GM04503 (cell line): ENCODE measurements at places on chromosomes 5 and 9.

GRCh38 chr9:346111-346571, 131.5 kb downstream of the DOCK8 start:
- DNase-seq = no peak

DNA sequence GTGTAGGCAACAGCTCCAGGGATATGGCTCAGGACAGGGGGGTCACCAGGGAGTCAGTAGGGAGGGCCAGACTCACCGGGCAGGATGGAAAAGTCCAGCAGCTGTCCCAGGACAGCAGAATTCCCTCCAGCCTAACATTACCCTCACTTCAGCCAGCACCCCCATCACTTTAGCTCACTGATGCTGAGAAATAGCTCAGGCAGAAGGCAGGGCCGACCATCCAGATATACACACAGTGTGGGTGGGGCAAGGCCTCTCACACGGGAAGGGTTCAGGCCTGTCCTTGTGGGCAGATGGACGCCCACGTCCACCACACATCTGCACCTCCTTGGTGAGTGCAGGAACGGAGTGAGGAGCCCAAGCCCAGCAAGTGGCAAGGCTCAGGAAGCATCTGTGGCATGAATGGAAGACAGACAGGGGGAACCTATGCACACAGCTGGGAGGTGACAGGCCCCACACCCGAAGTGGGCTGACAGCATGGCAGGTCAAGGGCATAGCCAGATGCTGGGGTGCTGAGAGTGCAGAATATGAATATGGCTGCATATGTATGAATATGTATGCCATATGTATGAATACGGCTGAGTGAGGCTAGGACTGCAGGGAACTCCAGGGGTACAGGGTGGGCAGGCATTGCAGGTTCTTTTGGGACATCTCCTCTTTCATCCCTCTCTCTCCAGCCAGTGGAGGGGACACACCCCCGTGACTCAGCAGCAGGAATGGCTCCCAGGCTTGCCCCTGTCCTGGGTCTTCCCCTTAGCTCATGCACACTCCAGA, 17.0 kb downstream of the BICD2 start:
- no peak for DNase-seq

- no peak for DNase-seq
Observed at GRCh38 chr5:532521-533242, 8.4 kb upstream of the SLC9A3 start.

DNA sequence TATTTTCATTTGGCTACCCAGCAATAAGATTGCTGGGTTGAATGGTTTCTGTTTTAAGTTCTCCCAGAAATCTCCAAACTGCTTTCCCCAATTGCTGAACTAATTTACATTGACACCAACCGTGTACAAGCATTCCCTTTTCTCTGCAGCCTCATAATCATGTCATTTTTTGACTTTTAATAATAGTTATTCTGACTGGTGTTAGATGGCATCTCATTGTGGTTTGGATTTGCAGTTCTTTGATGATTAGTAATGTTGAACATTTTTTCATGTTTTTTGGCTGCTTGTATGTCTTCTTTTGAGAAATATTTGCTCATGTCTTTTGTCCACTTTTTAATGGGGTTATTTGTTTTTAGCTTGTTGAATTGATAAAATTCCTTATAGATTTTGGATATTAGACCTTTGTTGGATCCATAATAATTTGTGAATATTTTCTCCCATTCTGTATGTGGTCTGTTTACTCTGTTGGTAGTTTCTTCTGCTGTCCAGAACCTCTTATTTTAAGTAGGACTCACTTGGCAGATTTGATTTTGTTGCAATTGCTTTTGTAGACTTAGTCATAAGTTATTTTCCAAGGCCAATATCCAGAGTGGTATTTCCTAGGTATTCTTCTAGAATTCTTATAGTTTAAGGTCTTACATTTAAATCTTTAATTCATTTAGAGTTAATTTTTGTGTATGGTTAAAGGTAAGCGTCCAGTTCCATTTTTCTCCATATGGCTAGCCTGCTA, 793.7 kb downstream of the BRINP1 start:
- peak; percentile 24 for DNase-seq

DNA sequence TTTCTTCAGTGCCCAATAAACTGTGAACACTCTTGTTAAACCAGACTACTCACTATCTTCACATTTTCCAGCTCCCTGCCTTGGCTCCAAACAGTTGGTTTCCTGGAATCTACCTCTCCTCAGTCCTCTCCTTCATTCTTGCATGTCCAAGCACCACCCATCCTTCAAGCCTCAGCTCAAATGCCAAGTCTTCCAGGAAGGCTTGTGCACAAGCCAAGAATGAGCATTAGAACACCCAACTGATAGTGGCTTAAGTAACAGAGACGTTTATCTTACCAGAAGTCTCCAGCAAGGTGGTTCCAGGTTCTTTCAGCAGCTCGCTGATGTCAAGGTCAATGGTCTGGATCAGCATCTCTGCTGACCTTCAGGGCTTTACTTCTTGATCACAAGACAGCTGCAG, 60.1 kb downstream of the PTPDC1 start:
- DNase-seq = no peak

GRCh38 chr5:11335881-11336760, 568.1 kb downstream of the CTNND2 start:
- DNase-seq = no peak

- peak; percentile 23 for DNase-seq
Observed at GRCh38 chr5:176180339-176180738, 57.9 kb upstream of the SIMC1 start.

DNA sequence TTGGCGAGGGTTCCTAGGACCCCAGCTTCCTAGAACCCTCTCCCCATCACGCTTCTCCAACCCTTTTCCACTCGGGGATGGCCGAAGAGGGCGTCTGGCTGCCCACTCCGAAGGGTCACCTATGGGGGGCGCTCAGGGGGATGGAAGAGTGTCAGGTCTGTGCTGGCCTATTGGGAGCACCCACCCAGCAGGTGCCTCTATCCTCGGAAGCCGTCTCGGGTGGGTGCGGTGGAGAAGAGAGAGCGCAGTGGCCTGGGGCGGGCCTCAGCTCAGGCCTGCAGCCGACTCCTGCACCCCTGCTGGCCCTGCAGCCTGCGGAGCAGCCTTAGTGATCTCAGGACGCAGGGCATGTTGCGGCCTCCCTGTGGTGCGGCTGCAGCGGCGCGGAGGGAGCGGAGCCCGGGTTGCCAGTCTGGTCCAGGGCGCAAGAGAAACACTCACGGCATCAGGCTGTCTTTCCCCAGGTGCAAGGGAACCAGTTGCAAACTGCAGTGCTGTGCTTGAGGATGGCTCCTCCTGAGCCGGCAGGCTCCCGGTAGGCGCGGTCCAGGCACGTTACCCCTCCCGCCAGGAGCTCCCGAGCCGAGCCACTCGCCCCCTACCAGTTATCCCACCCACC, 1.5 kb upstream of the IRX2 start:
- no peak for DNase-seq

DNA sequence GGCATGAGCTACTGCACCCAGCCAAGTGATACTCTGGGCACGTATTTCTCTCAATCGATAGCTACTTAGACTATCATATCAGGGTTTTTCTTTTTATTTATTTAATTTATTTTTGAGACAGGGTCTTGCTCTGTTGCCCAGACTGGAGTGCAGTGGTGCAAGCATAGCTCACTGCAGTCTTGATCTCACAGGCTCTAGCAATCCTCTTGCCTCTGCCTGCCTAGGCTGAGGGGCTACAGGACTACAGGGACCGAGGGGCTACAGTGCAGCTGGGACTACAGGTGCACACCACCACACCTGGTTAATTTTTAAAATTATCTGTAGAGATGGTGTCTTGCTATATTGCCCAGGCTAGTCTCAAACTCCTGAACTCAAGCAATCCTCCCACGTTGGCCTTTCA, 20.3 kb upstream of the ANKHD1 start:
- no peak for DNase-seq

DNA sequence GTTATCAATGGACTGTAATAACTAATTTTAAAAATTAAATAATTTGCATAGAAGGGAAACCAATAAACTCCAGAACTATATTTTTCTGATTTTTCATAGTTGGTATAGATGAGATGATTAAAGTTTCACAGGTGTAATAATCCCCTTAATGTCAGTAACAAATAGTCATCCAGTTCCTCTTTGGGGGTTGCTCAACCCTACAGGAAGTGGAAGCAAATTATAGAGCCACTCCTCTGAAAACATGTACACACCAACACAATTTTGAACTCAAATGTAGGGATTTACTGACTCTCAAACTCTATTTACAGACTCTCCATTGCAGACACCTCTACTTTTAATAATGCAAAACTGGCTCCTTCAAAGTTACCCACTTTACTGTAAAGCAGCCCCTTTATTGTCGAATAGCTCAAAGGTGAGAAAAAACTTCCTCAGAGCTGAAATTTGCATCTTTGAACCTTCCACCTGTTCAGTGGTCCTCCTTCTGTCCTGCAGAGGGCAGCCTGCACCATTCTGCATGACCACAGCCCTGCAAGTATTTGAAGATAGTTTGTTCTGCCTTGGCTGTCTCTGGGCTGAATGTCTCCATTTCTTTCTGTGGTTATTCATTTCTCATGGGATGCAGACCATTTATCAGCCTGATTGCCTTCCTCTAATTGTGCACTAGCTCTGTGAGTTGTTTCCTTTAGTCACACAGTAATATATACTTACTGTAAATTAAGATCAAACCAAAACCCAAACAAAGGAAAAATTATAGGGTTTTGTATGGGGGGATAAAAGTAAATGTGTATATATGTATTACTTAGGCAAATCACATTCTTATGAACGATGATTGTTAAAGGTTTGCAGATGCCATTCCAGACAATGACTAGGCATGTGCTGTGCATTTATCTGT, 383.2 kb upstream of the SGCD start:
- DNase-seq = no peak

DNA sequence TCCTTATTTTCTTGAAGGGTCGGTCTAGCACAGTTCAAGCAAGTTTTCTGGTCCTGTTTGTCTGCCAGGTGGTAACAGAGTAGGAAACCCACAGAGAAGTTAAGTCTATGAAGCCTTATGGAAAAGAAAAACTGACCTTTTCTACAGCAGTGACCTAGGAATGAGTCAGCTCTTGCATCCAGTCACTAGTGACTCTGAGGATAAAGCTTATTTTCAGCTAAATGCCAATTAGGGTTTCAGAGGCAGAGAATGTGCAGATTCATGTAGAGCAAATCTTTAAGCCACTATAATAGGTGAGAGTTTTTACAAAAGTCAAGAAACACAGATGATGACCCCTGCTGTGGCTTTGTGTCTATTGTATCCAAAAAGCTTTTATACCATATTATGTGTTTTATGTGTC, 100.7 kb downstream of the CWC27 start:
- peak; percentile 21 for DNase-seq

DNA sequence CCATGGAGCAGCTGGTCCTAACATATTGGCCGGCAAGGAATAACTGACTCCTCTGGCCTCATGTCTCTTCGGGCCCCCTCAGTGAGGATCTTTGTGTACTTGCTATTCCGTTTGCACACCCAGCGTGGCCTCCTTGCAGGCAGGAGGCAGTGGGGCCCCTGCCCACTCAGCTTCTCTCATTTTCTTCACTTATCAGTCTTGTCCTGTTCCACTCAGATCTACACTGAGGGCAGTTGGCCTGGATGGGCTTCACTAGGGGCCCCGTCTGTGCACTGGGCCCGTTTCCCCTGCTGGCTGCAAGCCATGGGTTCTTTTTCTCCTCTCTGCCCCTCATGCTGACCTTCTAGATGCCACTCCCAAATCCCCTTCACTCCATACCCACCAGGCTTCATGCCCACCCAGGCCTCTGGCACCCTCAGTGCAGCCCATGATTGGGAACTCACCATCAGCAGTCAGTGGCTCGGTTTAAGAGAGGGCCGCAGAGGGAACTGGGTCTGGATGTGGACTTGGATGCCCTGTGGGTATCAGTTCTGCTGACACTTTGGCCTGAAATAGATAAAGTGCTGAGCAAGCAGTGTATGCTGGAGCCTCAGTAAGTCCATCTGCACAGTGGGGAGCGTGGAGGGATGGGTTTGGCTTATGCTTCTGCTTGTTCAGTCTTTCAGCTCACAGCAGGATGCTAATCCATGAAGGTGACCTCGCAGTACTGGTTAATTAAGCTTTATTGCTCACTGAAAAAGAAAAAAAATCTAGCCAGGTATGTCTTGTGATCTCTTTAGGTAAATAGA, 57.9 kb downstream of the ERBIN start:
- no peak for DNase-seq

- DNase-seq = no peak
Observed at GRCh38 chr9:98549401-98549800, 159.3 kb downstream of the GABBR2 start.

GRCh38 chr9:13165956-13166355, 113.5 kb downstream of the MPDZ start:
- DNase-seq = no peak

GRCh38 chr9:136571531-136571930, 25.7 kb upstream of the NOTCH1 start:
- no peak for DNase-seq

- no peak for DNase-seq
Observed at GRCh38 chr5:88659529-88660263, 223.3 kb downstream of the MEF2C start.

DNA sequence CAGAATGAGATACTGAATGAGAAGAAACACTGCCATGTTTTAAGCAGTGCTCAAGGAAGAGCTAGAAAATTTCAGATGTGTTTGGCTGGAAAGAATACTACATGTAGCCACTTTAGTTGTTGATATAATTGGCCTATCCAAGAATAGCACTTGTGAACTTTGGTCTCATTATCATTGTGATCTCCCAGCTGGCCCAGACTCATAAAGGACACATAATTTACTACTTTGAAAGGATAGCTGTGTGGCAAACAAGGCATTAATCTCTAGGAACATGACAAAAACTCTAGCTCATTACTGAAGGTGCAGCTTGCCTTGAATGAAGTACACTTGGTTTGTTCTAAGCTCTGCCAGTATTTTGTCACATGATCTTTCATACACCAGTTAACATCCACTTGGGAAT, 356.3 kb downstream of the CSNK1G3 start:
- no peak for DNase-seq

GRCh38 chr5:79753092-79753491, 63.5 kb downstream of the CMYA5 start:
- DNase-seq = no peak

GRCh38 chr9:81103597-81104471, 585.5 kb downstream of the TLE1 start:
- no peak for DNase-seq

- no peak for DNase-seq
Observed at GRCh38 chr5:56037531-56038010, 42.8 kb upstream of the IL6ST start.

- no peak for DNase-seq
Observed at GRCh38 chr9:10230512-10230911, 382.3 kb downstream of the PTPRD start.

DNA sequence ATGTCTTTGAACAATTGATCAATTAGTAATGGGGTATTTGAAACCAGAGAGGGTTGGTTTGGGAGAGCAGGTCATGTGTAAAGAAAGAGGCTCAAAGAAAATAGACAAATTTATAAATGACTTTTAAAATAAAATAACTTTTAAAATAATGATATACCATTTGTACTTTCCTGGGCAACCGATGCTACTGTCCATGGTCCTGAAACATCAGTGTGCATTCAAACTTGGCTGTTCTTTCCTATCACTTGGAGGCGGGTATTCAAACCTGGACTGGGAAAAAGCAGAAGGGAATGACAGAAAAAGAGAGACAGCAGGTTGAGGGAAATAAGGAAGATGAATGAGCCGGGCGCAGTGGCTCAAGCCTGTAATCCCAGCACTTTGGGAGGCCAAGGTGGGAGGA, 1446.4 kb upstream of the WWC1 start:
- DNase-seq = no peak

- peak; percentile 21 for DNase-seq
Observed at GRCh38 chr5:154937718-154938466, at the start of gene GEMIN5. TSS of gene GEMIN5 (minus strand) at chr5:154938211. CDS start at chr5:154938133, 78 bp downstream.
